ENCODE measurements at places on chromosomes 7 and 10.

- no peak for DNase-seq
Observed at GRCh38 chr7:90594751-90595317, 1.3 kb upstream of the CDK14 start.

- no peak for DNase-seq
Observed at GRCh38 chr10:12774204-12774894, 227.2 kb downstream of the CCDC3 start.

DNA sequence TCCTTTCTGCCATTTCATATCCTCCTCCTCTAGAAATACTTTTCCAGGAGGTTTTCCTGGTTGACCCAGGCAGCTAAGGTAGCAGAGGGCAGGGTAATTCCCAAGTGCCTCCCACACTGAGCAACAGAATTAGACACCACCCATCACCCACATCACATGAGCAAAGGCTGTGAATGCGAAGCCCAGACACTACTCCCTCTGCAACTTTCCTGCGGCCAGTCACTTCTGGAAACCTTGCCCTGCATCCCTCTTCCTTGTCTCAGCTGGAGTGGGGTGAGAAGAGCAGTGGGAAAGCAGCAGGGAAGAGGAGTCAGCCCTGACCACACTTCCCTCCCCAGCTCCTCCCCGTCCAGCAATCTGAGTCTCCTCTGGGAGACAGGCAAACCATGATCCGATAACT, 15.2 kb downstream of the TMEM176B start:
- no peak for DNase-seq

GRCh38 chr10:64115908-64116643, 594.9 kb downstream of the REEP3 start:
- peak; percentile 51 for DNase-seq

GRCh38 chr10:127909716-127910463, 3.0 kb downstream of the PTPRE start:
- DNase-seq: no peak

- no peak for DNase-seq
Observed at GRCh38 chr10:125149036-125149679, 11.2 kb downstream of the CTBP2 start.

DNA sequence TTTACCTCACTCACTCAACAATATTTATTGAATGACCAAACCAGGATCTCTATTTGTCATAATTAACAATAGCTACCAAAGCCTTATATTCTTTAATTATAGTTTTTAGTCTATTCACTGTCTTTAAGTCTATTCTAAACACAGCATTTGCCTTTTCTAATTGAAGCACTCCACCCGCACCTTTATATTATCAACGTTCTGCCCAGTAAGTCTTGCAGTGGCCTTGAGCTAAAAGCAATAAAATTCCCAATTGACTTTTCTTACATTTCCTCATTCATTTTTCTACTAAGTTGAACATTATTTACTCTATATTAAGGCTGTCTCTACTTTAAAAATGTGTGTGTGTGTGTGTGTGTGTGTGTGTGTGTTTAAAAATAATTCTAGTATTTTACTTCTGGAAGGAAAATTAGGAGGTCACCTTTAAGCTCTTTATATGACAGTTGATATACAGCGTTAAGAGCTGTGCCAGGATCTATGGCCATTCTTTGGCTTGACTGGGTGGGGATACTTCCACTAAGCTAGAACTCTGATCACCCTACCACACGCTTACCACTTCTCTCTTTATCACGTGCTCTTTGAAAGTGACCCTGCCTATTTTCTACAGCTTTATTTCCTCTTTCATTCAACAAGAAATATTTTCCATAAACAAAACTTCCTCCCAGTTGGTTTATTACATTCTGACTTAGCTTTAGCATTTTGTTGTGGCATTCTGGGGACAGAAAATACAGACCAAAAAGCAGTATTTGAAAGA, 8.8 kb downstream of the PAPSS2 start:
- no peak for DNase-seq

- no peak for DNase-seq
Observed at GRCh38 chr7:100215895-100216294, 3.9 kb upstream of the PVRIG start.

DNA sequence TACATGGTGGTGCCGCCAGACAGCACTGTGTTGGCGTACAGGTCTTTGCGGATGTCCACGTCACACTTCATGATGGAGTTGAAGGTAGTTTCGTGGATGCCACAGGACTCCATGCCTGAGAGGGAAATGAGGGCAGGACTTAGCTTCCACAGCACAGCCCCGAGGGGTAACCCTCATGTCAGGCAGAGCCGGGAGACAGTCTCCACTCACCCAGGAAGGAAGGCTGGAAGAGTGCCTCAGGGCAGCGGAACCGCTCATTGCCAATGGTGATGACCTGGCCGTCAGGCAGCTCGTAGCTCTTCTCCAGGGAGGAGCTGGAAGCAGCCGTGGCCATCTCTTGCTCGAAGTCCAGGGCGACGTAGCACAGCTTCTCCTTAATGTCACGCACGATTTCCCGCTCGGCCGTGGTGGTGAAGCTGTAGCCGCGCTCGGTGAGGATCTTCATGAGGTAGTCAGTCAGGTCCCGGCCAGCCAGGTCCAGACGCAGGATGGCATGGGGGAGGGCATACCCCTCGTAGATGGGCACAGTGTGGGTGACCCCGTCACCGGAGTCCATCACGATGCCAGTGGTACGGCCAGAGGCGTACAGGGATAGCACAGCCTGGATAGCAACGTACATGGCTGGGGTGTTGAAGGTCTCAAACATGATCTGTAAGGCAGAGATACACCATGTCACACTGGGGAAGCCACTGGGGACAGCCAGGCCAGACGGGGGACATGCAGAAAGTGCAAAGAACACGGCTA, 104.6 kb upstream of the TNRC18 start:
- DNase-seq: no peak

GRCh38 chr7:112112822-112113255, 93.4 kb downstream of the DOCK4 start:
- no peak for DNase-seq

- no peak for DNase-seq
Observed at GRCh38 chr7:121562259-121562658, 166.2 kb upstream of the FAM3C start.

DNA sequence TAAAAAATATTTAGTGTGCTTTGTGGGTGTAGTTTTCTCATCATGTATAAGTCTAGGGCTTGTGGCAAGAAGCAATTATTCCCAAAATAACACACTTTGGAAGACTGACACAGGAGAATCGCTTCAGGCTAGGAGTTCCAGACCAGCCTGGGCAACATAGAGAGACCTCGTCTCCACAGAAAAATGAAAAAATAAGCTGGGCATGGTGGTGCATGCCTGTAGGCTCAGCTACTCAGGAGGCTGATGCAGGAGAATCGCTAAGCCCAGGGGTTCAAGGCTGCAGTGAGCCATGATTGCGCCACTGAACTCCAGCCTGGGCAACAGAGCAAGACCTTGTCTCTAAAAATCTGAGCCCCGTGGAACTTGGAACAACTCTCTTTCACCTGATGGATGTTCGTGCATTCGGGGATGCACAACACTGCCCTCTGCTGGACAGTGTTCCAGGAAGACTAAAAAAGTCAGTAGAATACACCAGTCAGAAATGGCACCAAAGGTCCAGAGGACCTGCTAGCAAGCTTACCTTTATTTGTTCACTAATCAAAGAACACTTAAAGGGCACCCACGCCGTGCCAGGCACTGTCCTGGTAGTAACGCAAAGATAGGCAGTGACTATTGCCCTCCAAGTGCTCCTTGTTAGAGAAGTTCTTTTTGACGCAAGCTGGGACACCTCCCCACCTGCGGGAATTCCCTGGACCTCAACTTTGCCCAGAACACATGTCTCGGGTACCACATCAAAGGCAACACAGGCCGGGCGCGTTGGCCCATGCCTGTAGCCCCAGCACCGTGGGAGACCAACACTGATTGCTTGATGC, 81.9 kb upstream of the CALN1 start:
- DNase-seq: peak; percentile 78

DNA sequence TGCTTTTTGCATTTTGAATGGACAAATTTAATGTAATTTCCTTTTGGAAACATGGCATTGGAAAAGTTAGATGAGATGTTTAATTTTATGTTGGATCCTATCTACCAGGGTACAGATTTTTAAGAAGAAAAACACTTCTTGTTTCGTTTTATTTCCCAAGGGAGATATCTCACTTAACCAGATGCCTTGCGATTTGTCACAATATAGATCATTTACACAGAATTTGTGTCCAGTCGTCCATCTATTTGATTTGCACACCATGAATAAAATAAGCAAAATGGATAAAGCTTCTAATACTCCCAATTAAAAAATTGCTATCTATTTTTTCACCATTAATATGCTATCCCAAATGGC, 25.7 kb downstream of the HDAC9 start:
- DNase-seq: no peak

GRCh38 chr10:12839941-12840611, 161.4 kb downstream of the CCDC3 start:
- DNase-seq: no peak

DNA sequence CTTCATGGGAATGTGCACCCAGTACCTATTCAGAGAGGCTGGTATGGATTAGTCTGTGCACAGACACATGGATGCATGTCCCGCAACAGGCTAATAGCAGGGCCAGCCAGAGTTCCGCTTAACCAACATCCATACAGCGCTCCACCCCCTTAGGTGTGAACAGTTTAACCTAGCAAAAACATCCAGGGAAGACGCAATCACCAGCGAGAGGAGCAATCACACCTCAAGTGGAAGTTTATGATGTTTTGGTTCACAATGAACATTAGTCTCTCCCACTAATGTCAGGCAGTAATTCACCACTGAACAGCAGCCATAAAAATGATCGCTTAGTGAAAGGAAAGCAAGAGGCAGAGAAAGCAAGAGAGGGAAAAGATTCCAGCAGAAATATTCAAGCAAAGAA, 91.1 kb downstream of the PLXNA4 start:
- no peak for DNase-seq

GRCh38 chr10:103717341-103718246, 137.8 kb downstream of the SH3PXD2A start:
- no peak for DNase-seq

- no peak for DNase-seq
Observed at GRCh38 chr7:103877565-103877964, 111.9 kb downstream of the RELN start.

- no peak for DNase-seq
Observed at GRCh38 chr7:18177129-18177814, 149.6 kb upstream of the PRPS1L1 start.

GRCh38 chr10:95334805-95335144, 44.0 kb upstream of the PDLIM1 start:
- no peak for DNase-seq

GRCh38 chr10:1954300-1954699, 217.0 kb upstream of the ADARB2 start:
- DNase-seq: no peak

DNA sequence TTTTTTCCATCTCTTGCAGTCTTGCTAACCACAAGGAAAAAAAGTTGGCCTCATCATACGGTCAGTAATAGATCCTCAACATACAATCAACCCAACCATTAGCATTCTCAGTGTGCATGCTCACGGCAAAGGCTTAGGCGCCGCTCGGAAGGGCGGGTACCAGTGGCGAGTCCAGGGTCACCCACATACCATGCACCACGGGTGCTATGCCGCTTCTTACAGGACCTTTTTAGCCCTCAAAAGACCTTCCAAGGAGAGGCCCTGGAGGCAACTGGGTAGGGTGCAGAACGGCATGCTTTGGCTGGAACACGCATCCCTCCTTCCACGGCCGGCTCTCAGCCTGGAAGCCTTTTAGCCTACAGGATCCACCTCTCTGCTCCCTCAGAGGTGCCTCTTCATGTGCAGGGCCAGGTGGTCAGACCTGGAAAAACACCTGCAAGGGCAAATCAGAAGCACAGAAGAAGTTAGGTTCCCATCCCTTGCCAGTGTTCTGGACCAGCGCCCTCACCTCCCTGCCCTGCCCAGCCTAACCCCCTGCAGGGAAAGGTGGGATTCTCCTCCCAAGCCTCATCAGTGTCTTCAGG, 5.8 kb downstream of the KLF6 start:
- no peak for DNase-seq

DNA sequence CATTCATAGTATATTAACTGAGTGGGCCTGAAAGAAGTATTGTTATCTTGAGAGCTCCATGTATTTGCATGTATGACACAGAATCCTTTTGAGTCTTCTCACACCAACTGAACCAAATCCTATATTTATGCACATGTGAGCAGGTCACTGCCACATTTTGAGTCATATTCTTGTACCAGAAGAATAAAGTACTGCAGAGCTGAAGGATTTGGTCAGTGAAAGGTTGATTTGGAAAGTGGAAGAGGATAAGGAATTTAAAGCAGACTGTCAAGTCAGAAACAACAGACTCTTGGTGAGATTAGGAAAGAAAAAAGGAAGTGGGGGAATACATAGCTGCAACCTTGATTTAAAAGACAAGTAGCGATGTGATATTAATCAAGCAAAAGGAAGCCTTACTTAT, 121.8 kb downstream of the ARID5B start:
- no peak for DNase-seq

DNA sequence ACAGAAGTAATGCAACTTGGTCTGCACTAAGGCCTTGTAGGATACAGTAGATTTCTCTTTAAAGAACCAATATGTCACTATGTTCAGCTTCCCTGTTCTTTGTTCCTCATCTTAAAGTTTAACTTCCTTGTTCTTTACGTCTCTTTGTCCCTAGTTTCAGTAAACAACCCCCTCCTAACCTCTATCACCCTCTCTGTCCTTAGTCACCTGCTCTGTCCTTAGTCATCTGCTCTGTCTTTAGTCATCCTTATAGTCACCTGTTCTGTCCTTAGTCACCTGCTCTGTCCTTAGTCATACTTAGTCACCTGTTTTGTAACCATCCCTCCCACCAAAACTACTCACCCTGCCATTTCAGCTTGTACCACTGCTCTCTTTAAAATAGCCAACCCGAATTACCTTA, 144.6 kb upstream of the TMEM106B start:
- no peak for DNase-seq
